ENCODE measurements at places on chromosomes 7 and 10.

DNA sequence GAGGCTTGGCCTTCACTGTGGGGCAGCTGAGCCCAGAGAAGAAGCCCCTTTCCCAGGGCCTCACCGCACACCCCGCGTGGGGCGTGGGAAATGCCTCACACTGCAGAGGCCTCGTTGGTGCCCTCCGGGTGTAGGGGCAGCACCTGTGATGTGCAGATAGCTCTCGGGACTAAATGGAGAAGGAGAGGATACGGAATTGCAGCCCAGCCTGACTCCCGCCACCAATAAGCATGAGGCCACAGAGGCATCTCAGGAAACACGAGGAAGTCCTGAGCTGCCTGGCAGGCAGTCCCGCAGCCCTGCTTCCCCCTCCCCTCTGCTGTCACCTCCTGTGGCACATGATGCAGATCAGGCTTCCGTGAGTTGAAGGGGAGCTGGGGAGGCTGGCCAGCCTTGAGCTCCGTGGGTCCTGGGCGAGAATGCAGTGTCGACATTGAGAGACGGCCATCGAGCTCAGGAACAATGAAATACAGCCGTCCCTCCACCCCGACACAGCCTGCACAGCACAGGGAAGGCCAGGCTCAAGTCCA is 59.6 kb upstream of the PPP2R2D start:
- no peak for DNase-seq

DNA sequence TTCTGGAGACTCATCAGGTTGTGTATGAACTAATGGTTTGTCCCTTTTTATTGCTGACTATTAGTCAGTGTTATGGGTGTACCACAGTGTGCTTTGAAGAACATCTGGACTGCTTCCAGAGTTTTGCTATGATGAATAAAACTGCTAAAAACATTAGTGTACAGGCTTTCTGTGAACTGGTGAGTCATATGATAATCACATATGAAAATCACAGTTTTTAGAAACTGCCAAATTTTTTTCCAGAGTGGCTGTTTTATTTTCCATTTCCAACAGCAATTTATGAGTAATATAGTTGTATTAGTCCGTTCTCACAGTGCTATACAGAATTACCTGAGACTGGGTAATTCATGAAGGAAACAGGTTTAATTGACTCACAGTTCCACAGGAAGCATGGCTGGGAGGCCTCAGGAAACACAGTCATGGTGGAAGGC is 281.2 kb upstream of the VSTM2A start:
- no peak for DNase-seq

- no peak for DNase-seq
Measured at GRCh38 chr10:107166403-107166802, 1.9 kb upstream of the SORCS1 start.

DNA sequence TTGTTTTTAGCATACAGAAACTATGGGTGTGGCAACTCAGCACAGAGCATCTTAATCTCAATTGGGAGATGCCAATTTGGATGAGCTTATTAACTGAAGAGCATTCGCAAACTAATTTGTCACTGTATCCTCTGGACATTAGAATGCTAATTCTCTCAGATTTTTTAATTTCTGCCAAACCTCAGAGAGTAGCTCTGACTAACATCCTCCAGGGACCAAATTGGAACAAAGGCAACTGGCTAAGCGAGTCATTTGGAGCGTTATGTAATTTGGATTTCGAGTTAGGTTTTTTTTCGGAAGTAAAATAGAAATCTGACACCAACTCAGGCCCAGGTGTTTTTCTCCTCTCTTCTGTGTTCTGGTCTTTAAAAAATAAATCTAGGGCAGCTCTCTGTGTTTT is 201.9 kb downstream of the BMPER start:
- DNase-seq = no peak

DNA sequence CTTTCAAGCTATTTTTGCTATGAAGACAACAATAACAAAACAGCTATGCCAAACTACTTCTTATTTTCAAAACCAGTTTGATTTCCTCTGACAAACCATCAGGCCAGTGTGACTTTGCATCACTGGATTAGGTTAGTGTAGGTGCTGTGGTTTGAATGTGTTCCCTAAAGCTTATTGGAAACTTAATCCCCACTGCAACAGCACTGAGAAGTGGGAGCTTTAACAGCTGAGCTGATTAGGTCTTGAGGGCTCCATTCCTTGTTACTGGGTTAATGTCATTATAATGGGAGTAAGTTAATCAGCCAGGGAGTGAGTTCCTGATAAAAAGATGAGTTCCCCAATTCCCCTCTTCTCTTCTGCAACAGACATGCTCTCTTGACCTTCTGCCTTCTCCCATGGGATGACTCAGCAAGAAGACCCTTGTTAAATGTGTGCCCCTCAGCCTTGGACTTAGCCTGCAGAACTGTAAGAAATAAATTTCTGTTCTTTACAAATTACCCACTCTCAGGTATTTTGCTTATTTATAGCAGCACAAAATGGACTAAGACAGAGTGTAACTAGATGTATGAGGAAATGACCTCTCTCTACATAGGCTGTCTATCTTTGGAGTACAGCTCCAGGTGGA is 186.8 kb downstream of the CTTNBP2 start:
- DNase-seq = no peak

- no peak for DNase-seq
Measured at GRCh38 chr7:99359465-99360154, 14.9 kb upstream of the ARPC1B start.

DNA sequence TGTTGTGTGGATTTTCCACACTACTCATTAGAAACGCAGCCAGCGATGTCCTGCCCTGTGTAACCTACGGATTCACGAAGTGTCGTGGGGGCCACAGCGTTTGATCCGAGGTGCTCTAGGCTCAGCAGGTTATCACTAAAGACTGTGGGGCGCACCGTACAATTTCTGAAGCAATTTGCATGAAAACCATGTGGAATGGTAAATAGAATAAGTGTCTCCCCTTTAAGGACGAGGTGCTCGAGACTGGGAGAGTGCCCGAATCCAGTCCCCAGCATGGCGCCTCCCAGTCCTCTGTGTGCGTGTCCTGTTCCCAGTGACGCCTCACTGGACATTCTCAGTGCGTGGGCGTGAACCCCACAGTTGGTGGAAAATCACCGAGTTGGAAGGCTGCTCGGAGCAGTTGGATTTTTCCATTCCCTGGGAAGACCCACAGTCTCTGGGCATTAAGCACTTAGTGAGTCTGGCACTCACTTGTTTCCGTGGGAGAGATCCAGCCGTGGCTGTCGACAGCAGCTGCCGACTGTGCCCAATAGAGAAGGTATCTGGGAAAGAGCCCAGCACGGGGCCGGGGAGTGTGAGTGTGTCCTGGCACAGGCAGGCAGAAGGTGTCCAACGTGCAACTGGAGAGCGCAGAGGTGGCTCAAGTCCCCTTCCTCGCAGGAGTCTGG is 37.0 kb downstream of the PFKP start:
- DNase-seq = no peak

- DNase-seq = no peak
Measured at GRCh38 chr10:51783941-51784340, 84.5 kb upstream of the CSTF2T start.

- DNase-seq = no peak
Measured at GRCh38 chr7:53812135-53812534, 730.0 kb upstream of the VSTM2A start.

DNA sequence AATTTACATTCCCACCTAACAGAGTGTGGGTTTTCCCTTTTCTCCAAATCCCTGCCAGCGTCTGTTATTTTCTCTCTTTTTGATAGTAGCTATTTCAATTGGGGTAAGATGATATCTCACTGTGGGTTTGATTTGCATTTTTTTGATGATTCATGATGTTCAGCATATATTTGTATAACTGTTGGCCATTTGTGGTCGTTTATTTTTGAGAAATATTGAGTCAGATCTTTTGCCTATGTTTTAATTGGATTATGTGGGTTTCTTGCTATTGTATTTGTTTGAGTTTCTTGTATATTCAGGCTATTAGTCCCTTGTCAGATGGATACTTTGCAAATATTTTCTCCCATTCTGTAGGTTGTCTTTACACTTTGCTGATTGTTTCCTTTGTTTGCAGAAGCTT is 193.8 kb downstream of the ABCA13 start:
- DNase-seq = no peak

All from stimulated activated CD4-positive, alpha-beta T cell treated with anti-CD3 and anti-CD28 coated beads, Interleukin-1b, Interleukin-23, amount 100 ng/mL, for 24 hours (primary cell).